NCI-H1417 (cell line): ENCODE measurements at places on chromosomes 2 and 18.

- no peak for DNase-seq
These were observed 156.4 kb upstream of the MMADHC start for GRCh38 chr2:149743842-149744448.

DNA sequence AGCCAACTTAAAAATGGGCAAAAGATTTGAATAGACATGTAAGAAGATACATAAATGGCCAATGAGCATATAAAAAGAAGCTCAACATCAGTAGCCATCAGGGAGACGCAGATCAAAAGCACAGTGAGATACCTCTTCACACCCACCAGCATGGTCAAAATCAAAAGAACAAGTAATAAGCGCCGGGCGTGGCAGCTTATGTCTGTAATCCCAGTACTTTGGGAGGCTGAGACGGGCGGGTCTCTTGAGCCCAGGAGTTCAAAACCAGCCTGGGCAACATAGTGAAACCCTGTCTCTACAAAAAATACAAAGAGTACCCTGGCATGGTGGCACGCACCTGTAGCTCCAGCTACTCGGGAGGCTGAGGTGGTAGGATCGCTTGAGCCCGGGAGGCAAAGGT, 4.6 kb upstream of the CIB4 start:
- DNase-seq: no peak

DNA sequence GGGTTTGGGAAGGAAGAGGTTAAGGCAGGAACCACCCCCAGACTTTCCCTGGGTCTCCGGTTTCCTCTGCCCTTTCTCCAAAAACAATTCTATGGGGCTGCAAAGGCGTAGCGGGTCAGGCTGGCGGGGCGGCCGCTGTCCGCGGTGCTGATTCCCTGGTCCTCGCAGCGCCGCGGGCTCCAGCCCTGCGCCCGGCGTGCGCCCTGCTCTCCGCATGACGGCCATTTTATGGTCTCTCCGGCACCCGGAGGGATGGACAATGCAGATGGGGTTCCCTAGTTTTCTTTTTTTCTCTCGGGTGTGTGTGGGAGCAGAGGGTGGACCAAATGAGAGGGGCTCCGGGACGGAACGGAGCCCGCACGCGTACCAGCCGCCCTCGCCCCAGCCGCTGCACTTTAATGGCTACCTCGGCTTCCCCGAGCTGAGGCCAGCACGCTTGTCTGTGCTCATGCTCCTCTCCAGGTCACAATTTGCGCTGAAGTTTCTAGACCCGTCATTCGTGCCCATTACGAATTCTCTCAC, 1.6 kb downstream of the ST8SIA3 start:
- DNase-seq: peak; percentile 67

GRCh38 chr2:99377879-99378278, 40.7 kb downstream of the EIF5B start:
- DNase-seq: no peak

- no peak for DNase-seq
These were observed 828.0 kb downstream of the SLC4A3 start for GRCh38 chr2:220455351-220455990.
